ENCODE measurements at places on chromosomes 1 and 21.

GRCh38 chr1:58942759-58943191 is 158.9 kb upstream of the JUN start:
- DNase-seq, result no peak

GRCh38 chr1:28329395-28330153 is 734 bp downstream of the MED18 start:
- no peak for DNase-seq

GRCh38 chr1:21341517-21342078 is 51.3 kb upstream of the ECE1 start:
- DNase-seq, result no peak

DNA sequence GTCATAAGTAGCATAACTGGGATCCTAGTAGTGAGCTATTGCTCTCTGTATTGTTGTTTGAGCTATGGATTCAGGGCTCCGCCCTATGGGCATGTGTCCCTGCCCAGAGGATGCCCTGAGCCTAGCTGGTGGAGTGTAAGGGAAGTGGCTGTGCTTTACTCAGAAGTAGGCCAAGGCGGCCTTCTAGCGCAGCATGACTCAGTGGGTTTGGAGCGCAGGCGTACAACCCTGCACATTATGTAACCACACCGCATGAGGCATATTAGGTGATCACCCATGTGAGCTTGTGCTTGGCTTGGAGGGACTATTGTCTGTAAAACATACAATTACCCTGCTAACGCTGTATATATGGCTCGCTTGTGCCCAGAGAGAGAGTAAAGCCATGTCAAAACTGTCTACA is 11.1 kb upstream of the UBE2U start:
- no peak for DNase-seq
